Frontal cortex (tissue), 4 donors: ENCODE measurements at places on chromosomes 13 and 19. TPM values are rescaled to one million over a fixed set of nuclear protein-coding genes. Genes with fewer than 3 reads are reported as not detected.

The LRRC63 gene
- total RNA-seq = 2.0 TPM

The ZNF607 gene
- 23.6 TPM for total RNA-seq

The SLC39A3 gene
- total RNA-seq = 24.9 TPM

The MISP3 gene
- 0.41 TPM for total RNA-seq

The TMC4 gene
- not detected for total RNA-seq

The NMRK2 gene
- not detected for total RNA-seq
